Stimulated activated CD8-positive, alpha-beta memory T cell treated with anti-CD3 and anti-CD28 coated beads, Interleukin-4, amount 100 ng/mL, for 4 hours (primary cell): ENCODE measurements at places on chromosomes 1 and 21.

DNA sequence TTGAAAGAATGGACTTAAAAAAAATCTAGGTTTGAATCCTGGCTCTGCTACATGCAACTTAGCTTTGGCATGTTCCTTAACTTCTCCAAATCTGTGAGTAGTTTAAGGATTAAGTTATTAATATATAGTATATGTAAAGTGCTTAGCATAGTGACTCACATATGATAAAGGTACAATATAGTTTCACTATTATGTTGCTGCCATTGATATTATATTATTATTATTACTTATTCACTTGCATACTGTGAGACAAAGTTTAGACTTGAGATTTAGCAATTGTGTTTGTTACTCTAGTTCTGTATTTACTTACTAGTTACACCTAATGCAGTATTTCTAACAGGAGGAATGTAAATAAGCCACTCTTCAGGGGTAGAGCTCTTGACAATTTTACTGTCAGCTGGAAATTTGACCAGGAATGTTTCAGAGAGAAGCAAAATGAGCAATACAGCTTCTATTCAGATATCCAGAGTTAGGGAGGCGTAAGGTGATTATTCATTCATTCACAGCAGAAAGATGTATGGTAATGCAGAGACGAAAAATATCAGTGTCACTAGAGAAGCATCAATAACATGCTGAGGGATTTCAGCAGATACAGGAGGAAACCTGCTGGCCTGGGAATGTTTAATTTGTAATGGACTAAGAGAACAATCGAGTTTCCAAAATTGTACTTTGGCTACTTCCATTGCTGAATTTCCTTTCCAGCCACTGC is 25.5 kb downstream of the RGS7 start:
- no peak for DNase-seq

GRCh38 chr1:154992721-154993571 is 440 bp upstream of the LENEP start:
- DNase-seq = no peak

- no peak for DNase-seq
Measured at GRCh38 chr1:168506204-168506819, 37.5 kb downstream of the XCL2 start.

GRCh38 chr1:172460887-172461315 is 17.0 kb upstream of the PIGC start:
- DNase-seq = no peak
